ENCODE measurements at places on chromosomes 3 and 15.

GRCh38 chr15:69602921-69603320 lies 150.3 kb downstream of the RPLP1 start:
- no peak for DNase-seq

- no peak for DNase-seq
Observed at GRCh38 chr3:71917545-71917944, 132.6 kb upstream of the PROK2 start.

DNA sequence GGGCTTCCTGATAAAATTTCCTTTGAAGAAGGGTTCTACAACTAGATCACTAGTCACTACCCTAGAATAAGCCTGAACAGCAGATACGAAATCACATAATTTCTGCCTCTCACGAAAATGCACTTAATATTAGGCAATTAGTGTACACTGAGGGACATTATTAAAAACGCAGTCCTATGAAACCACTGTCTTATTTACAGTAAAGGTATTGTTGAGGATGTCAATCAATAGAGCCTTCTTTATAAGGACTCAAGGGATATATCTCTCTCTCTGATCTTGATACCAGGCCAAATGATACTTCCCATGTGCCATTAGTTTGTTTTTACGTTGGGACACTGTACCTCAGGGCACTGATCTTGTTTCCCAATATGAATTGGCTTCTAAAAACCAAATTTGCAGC lies 59.6 kb downstream of the ETFA start:
- DNase-seq, result no peak

DNA sequence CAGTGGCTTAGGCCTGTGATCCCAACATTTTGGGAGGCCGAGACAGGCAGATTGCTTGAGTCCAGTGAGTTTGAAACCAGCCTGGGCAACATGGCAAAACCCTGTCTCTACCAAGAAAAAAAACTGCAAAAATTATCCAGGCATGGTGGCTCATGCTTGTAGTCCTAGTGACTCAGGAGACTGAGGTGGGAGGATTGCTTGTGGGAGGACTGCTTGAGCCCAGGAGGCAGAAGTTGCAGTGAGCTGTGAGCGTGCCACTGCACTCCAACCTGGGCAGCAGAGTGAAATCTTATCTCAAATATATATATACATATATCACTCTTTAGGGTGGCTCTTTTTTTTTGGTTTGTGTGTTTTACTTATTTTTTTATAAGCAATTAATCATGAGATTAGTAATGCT lies 83.7 kb upstream of the WDR72 start:
- DNase-seq, result no peak

- DNase-seq, result peak; percentile 16
Observed at GRCh38 chr3:122563717-122564025, 429 bp downstream of the PARP9 start.

DNA sequence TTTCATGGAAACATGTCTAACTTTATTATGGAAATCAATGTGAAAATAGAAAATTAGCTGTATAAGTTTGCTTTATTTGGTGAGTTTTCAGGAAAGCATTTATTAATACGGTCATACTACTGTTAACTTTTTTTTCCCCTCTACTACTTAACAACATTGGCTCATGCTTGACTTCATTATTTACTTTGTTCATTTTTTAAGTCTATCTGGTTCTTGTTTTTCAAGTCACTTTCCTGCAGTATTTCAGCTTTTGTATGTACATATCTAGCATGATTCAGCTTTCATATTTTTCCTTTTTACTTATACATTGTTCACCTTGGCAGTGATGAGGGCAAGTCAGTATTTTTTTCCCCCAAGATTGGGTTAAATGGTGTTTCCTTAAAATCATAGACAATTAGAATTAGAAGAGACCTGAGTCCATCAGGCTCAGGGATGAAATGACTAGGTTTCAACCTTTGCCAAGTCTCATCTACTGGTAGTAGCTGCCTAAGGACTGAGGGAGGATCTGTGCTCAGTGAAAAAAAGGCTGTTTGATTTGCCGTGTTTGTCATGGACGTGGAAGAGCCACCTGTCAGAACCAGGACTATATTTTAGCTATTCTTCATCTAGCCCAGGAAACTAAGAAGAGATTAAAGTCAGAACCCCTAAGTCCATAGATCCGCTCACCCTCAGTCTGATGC lies 15.4 kb downstream of the TMOD3 start:
- DNase-seq, result no peak

DNA sequence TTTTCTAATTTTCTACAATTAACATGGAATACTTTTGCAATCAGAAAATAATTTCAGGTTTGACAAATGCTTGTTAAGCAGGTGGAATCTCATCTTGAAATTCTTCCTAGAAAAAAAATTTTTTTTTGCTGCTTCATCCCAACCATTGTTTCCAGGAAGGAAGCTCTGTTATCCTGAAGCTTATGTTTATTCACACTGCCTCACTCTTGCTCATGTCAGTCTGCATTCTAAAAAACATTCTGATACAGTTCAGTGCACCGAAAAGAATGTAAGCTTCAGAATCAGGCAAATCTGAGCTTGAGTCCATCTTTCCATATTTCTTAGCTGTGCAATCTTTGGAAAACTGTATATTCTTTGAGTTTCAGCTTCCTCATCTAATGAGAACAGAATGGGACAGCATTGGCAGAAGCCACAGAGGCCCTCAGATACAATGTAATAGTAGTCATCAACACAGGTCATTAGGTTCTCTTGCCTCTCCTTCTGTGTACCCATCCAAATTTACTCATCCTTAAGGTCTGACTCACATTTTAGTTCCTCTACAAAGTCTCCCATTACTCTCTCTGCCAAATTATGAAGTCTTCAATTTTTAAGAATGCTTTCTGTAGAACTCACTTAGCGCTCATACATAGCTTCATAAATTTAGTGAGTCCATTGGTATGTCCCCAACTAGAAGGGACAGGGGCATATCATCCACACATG lies 881.8 kb upstream of the NR2F2 start:
- DNase-seq, result no peak

DNA sequence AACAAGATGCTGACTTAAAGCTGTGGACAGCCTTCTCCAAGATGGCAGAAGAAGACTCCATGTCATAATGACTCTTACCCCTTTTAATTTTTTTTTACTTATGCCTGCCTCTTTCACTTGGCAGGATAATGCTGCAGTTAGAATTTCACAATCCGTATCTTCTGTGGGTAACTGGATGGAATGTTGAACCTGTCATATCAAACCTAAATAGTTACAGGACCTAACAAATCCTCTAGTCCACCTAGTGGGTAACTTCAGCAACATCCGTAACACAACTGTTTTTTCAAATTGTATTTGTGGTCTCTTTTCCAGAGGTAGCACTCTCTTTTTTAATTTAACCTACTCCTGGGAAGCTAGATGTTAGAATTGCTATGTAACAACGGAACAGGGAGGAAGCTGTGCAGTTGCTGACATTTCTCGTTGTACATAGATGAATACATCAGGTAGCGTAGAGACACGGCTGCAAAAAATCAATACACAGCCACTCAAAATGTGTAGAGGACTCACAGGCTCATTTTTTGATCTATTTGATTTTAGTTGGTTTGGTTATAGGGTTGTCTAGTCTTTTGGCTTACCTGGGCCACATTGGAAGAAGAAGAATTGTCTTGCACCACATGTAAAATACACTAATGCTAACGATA lies 43.9 kb upstream of the TRPM1 start:
- no peak for DNase-seq

DNA sequence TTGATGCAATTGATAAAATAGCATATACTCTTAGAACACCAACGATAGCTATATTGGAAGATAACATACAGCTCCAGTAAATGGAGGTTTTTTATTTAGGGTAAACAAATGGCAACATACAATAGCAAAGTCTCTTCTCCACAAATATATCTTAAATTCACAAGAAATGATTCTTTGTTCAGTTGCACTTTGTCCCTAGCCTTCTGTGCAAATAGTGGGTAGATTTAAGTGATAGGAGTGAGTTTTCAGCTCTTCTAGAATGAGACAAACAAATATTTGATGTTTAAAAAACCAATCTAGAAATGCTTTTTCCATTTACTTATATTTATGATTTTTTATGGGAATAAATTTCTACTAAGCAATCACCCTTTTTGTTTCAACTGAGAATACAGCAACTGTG lies 253.8 kb downstream of the NEK10 start:
- DNase-seq, result no peak

DNA sequence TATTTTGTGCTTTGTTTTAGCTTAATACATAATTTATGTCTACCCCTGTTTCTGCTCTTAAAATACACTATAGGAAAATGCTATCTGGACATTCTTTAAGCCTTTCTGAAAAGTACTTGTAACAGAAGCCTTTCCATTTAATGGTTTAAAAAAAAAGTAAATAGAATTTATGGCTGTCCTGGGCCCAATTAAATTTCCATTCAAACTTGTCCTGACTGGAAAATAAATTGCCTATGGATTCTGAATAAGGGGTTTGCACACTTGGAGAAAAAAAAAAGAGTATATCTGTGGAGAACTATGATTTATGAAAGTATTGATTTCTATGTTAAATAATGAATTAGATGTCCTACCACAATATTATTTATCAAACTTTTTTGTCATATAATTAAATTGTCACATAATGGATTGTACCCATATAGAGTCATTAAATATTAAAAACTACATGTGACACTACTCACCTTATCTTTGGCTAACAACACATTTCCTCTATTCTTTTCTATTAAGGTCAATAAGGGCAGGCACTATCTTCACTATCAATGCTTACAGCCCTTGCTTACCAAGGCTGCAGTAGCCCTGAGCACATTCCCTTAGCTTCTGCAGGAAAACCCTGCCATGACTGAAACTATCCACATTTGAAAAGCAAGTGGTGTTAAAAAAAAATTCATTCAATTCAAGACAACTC lies 396.1 kb upstream of the ROBO2 start:
- no peak for DNase-seq

- DNase-seq, result no peak
Observed at GRCh38 chr15:52350423-52350822, 54.8 kb upstream of the MYO5C start.

- DNase-seq, result no peak
Observed at GRCh38 chr3:71260782-71261181, 322.7 kb downstream of the FOXP1 start.

DNA sequence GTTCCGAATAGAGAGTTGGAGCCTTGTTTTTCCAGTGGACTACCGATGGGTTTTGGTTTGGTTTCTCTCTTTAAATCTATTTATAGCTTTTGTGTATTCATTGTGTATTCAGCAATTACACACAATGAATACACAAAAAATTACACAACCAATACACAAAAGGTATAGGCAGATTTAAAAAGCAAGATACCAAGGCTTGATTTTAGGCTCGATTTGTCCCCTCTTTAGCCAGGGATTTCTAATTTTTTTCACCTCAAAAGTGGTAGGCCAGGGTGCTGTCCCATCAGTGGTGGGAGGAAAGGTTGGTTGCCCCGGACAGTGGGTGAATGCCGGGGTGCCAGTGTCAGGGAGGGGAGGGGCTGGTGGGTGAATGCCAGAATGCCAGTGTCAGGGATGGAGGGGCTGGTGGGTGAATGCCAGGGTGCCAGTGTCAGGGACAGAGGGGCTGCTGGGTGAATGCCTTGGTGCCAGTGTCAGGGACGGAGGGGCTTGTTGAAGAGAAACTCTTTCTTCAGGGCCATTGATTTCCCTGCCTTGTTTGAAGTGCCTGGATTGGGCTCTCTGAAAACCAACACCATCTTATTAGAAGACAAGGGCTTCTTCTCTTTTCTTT lies 186.2 kb downstream of the GOLGA6L6 start:
- no peak for DNase-seq

DNA sequence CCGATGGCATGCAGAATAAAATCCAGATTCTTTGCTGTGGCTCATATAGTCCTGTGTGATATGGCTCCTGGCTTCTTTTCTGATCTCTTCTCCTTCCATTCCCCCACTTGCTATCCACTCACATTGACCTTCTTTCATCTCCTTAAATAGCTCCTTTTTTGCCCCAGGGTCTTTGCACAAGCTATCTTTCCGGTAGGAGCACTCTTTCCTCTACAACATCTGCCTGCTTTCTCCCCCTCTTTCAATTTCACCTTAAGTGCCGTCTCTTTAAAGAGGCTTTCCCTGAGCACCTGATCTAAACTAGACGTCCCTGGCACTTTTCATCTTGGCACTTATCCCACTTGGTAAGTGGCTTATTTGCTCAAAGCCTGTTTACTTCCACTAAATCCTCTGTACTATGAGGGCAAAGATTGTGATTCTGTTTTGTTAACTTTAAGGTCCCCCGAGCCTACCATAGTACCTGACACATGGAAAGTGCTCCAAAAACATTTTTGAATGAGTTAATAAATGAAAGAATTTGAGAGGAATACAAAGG lies 323.3 kb upstream of the TLE3 start:
- no peak for DNase-seq

- peak; percentile 71 for DNase-seq
Observed at GRCh38 chr15:45458746-45459403, 63.7 kb downstream of the SLC30A4 start.

GRCh38 chr3:159657176-159657575 lies 331.5 kb upstream of the IL12A start:
- DNase-seq, result no peak

DNA sequence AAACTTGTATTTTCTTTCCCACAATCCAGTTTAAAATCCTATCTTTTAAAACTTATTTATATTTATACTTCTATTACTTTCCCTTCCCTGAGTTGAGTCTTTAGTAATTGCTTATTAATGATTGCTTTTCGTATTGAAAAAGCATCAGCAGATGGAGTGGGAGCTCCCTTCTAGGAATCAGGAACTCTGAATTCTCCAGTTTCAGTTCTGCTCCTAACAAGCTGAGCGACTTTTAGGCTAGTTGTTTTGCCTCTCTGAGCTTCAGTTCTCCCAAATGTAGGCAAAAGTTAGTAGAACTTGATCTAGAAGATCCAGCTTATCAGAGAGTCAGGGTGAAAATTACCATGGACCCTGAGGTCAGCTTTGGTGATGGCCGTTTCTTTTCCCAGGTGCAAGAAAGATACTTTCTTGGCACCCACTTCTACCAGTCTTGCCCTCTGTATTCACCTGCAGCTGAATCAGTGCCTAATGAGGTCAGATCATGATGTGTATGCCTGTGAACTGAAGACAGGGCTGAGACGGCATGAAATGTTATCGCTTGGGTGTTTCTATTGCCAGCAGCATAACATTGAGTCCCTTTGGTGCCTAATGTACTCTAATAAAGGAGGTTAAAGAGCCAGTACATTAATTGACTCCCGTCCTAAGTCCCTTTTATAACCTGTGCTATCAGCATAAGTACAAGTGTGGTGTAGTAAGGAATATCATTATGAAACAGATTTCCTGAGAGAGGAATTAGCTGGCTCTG lies 194.5 kb upstream of the TBC1D5 start:
- no peak for DNase-seq

DNA sequence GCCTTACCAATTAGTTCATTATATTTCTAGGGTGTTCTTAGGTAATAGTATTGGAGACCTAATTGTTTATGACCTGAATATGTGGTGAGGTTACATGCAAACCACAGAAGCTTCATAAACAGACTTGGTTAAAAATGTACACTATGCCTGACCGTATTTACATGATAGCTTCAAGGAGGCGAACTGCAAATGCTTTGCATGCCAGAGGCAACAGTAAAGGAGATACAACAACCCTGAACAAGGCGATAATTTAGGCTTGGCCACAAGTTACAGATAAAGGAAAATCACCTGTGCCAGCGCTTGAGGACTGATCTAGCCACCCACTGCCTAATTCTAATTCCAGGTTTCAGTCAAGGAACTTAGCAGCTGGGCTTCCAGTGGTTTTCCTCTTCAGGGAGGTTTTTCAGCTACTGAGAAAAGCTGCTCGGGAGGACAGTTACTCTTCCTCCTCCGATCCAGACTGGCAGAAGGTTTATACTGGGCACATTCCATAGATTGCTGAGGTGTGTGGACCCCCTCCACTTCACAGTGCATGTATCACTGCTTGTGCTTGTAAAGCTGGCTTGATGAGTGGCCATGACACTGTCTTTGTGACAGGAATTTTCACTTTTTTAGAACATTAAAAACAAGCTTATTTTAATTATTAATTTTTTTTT lies 95.6 kb downstream of the DHX36 start:
- DNase-seq, result no peak

Measured in stimulated activated CD4-positive, alpha-beta T cell treated with anti-CD3 and anti-CD28 coated beads, Interleukin-4, amount 100 ng/mL, for 4 hours (primary cell).